ENCODE measurements at places on chromosomes 4 and X.

- no peak for DNase-seq
These were observed 116.0 kb upstream of the PDE5A start for GRCh38 chr4:119744580-119744979.

- DNase-seq: no peak
These were observed 45.5 kb downstream of the MTHFD2L start for GRCh38 chr4:74203467-74203866.

DNA sequence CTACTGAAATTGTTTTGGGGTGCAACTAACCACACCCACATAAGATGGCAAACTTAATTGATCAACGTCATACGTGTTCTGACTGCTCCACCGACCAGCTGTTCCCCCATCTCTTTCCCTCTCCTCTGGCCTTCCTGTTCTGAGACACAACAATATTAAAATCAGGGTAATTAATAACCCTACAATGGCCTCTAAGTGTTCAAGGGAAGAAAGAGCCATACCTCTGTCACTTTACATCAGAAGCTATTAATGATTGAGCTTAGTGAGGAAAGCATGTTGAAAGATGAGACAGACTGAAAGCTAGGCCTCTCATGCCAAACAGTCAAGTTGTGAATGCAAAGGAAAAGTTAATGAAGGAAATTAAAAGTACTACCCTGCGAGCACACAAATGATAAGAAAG is 173.9 kb upstream of the FTHL17 start:
- DNase-seq: no peak

GRCh38 chrX:24243188-24243587 is 70.7 kb downstream of the SUPT20HL2 start:
- no peak for DNase-seq

DNA sequence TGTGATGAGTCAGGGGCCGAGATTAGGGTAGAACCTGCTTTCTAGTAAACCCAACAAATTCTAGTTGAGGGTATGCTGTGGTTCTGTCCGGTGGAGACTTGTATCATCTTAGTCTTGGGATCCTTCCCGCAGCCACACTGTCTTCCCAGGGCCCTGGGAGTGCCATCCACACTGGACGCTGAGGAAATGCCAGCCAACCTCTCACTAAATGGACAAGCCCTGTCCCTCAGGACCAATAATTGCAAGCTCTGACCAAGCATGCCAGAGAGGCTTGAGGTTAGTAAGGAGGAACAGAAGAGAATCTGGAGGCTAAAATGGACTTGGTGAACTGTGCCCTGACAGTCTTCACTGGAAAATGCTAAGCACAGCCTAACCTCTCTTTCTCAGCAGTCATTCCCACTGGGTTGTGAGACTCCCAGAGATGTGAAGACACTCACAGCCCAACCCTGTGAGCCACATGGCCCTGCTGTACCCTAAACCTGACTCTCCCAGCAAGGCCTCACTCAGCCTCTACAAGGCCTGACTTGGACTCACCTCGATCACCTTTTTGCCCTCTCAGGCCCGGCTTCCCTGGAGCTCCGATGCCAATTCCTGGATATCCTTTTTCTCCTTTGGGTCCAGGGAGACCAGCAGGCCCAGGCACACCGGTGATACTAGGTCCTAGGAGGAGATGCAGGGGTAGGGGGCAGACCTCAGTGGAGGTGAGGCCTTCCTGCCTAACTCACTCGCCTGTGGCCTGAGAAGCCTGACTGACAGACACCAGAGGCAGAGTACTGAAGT is 77.6 kb downstream of the ATG4A start:
- DNase-seq: no peak

DNA sequence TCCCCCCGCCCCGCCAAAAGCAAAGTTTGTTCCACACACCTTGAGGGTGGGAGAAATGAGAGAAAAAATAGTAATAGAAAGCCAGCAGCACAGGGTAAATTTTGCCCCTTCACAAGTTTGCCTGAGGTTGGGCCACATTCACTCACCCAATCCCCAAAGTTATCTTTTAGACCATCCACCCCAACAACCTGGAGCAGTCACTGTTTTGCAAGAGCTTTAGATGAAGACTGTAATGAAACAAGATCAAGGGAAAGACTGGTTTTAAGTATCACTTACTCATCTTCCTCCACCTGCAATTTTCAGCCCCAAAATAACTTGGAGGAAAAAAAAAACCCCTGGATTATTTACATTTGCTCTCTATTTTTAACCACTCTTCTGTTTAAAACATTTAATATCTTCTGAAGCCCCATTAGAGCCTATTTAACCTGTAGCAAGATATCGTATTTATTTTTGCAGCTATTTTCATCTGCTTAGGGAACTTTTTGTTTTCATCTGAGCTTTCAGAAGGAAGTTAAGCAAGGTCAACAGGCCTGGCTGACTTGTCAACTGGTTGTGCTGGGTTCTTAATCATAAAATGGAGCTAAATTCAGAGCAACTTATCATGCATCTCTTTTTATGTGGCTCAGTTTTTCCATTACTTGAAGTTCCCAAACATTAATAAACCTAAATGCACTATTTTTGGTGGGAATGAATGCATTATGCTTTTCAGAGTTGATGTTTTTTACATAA is 24.6 kb upstream of the TBL1X start:
- DNase-seq: peak; percentile 22

GRCh38 chrX:119763181-119763580 is 4.8 kb downstream of the SOWAHD start:
- no peak for DNase-seq
